T-helper 2 cell (primary cell): ENCODE measurements at places on chromosomes 12 and 14.

GRCh38 chr12:128909653-128910052 lies 56.4 kb downstream of the GLT1D1 start:
- DNase-seq, result no peak

- DNase-seq, result no peak
Measured at GRCh38 chr12:49524660-49525324, 14.0 kb upstream of the KCNH3 start.

DNA sequence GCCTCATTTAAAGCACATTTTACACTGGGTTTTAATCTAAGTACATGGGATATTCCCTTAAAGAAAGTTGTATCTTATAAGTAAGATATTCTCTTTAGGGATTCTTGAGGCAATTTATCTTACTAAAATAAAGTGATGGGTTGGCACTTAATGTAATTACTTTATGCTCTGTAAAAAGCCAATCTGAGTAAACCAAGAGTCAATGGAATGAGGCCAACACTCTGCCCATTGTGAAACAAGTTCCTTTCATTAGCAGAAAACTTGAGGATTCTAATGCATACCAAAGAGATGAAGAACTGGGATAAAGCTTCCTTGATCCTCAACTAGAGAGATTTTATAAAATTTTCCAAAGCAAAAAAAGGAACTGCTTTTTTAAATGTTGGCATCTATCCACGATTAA lies 121.2 kb downstream of the METTL25 start:
- no peak for DNase-seq

- no peak for DNase-seq
Measured at GRCh38 chr12:124109760-124110159, 136.7 kb downstream of the ZNF664 start.

DNA sequence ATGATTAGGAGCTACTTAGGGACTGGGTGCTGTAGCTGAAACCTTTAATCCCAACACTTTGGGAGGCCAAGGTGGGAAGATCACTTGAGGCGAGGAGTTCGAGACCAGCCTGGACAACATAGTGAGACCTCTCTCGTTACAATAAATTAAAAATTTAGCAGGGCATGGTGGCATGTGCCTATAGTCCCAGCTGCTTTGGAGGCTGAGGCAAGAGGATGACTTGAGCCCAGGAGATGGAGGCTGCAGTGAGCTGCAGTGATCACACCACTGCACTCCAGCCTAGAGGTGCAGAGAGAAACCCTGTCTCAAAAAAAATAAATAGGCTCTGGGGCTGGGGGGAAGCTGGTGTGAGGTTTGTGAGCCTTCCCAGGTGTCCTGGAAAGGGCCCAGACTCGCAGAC lies 97.2 kb downstream of the FBXL14 start:
- DNase-seq, result no peak

DNA sequence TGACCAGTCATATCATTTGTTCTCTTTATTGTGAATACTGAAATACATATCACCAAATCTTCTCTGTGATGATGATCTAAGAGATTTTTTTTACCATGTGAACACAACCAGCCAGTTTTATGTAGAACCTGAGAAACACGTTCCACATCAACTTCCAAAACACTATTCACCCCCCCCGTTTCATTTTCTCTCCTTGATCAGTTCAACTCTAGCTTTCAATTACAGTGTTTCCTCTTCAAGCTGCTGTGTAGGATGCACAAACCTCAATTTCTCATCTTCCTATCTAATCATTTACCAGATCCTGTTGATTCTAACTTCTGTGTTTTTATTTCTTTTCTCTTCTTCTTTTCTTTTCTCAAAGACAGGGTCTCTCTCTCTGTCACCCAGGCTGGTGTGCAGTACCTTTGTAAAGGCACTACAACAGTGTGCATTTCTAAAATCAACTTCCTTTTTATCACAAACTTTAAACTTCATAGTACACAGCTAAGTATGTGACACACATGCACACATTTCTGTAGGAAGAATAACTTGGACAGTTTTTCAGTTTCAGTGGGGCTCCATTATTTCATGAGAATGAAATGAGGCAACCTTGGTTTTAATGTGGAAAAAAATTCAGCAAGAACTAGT lies 149.9 kb upstream of the FBXO33 start:
- no peak for DNase-seq

DNA sequence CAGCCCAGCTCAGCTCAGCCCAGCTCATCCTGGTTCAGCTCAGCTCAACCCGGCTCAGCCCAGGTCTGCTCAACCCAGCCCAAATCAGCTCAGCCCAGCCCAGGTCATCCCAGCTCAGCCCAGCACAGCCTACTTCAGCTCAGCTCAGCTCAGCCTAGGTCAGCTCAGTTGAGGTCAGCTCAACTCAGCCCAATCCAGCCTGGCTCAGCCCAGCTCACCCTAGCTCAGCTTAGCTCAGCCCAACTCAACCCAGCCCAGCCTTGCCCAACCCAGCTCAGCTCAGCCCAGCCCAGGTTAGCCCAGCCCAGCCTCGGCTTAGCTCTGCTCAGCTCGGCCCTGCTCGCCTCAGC lies 332.3 kb downstream of the TMEM121 start:
- no peak for DNase-seq

DNA sequence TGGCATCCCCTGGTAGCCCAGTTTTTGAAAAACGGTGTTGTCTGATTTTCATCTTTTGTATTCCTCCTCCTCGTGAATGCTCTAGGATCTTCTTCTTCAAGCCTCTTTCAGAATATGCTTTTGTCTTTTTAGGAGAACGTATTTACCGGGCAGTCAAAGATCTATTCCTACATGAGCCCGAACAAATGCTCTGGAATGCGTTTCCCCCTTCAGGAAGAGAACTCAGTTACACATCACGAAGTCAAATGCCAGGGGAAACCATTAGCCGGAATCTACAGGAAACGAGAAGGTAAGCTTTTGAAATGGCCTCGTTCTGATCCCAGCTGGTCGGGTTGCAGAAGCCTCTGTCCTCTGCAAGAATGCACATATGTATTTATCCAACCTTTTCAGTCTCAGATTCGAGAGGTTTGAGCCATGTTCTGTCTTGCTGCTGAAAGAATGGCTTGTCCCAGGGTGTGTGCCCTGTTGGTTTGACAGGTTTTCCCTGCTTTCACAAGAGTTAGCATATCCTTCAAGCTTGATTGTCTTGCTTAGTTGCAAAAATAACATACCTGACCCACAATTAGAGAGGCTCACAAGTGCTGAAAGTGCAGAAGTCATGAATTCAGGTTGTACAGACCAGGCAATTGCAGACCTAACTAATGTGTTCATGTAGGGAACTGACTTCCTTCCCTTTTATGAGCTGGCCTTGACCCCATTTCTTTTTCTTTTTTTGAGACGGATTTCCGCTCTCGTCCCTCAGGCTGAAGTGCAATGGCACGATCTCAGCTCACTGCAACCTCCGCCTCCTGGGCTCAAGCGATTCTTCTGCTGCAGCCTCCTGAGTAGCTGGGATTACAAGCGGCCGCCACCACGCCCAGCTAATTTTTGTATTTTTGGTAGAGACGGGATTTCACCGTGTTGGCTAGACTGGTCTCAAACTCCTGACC lies 6.8 kb downstream of the KMT5A start:
- DNase-seq, result peak; percentile 28

- no peak for DNase-seq
Measured at GRCh38 chr12:127101076-127101475, 1165.9 kb upstream of the TMEM132C start.

- DNase-seq, result no peak
Measured at GRCh38 chr14:81172881-81173280, 47.9 kb downstream of the GTF2A1 start.

DNA sequence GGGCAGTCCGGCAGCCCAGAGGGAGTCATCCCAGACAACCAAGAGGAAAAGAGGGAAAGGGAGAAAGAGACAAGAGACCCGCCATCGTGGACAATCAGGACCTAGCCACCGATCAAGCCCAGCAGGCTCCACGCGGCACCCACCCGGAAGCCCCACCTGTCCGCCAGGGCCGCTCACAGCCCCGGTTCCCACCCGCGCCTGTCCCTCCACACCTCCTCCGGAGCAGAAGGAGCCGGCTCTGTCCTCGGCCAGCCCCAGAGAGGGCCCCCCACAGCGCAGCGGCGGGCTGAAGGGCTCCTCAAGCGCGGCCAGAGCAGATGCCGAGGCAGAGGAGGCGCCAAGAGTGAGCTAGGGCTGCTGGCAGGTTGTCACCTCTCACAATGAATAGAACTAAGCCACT lies 784.7 kb upstream of the FBXO33 start:
- no peak for DNase-seq
